OCI-M1 (cell line): ENCODE measurements at places on chromosomes 6 and 20.

DNA sequence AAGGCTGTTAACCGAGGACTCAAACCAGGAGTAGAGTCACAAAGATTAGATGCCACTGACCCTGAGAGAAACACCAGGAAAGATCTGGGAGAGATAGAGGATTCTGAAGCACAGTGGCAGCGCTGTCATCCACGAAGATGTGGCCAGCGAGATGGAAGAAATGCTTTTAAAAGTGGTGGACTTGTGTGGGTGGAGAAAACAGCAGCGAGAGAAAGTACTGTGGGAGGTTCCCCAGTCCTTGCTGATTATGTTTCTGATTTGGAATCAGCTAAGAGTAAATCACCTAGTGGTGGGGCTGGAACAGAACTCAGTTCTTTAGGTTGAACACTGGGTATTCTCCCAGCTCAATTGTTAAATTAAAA, 435 bp upstream of the ZNF322 start:
- peak; percentile 76 for DNase-seq

- no peak for DNase-seq
Observed at GRCh38 chr6:84137051-84137375, 90.4 kb downstream of the CEP162 start.

GRCh38 chr20:17958373-17959256, 10.0 kb downstream of the SNX5 start:
- DNase-seq = peak; percentile 95

GRCh38 chr20:10718661-10719060, 44.9 kb upstream of the JAG1 start:
- DNase-seq = no peak

DNA sequence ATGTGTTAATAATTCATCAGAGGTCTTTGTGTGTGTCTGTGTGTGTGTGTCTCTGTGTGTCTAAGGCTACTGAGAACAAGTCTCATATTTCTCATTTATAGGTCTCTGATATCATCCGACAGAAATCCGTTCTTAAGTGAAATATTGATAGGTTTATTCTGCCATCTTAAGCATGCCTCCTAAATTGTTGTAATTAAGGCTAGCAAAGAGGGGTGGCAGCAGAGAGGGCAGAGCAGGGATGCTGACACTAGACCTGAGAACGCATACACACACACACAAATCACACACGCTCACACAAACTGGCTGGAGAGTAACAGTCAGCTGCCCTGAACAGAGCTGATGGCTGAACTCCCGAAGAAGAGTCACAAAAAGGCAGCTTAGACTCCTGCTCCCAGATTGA, 84.9 kb upstream of the LRFN2 start:
- DNase-seq = no peak

DNA sequence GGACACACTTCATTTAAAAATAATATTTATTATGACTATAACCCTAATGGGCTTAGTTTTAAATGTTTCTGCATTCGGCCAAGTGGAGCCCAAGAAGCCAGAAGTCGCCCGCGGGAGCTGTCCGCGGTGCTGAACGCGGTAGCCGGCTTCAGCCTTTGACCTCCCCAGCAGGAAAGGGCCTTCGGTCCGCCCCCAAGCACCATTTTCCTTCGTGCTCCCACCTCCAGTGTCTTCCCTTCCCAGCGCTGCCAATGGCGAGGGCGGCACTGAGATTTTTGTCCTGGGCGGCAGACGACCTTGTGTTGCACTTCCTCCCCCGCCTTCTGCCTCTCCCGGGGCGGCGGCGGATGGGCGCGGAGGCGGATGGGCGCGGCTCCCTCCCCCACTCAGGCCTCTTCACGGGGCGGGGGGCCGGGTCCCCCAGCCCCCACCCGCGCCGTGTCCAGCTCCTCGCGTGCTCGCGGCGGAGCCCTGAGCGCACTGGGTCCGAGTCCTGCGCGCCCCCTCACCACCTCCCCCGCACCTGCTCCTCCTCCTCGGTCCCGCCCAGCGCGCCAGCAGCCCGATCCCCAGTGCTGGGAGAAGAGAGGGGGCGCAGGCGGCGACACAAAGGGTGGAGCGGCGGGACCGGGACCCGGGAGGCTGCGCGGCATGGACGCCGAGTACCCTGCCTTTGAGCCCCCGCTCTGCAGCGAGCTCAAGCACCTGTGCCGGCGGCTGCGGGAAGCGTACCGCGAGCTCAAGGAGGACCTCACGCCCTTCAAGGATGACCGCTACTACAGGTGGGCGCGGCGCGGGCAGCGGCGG, 23.6 kb upstream of the TMEM181 start:
- peak; percentile 74 for DNase-seq

GRCh38 chr6:42808492-42809483, 26.9 kb downstream of the BICRAL start:
- DNase-seq = no peak

GRCh38 chr6:28648035-28648877, 122.6 kb downstream of the GPX5 start:
- DNase-seq = peak; percentile 97

GRCh38 chr6:169722362-169723199, 1.7 kb downstream of the PHF10 start:
- peak; percentile 78 for DNase-seq

DNA sequence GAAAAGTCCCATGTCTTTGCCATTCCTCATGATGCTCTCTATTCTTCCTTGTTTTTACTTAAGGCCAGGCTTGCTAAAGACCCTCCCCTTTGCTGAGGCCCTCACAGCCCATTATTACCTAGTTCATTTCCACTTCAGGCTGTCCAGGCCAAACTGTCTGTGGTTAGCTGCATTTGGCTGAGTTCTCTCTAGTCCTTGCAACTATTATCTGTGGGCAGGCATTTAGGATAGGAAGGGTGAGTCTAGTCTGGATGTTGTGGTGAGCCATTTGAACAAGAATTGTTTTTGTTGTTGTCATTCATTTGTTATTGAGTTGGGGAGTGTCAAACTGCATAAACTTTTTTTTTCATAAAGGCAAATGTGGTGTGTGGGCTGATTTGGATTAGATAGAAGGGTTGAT, 182.4 kb downstream of the CD109 start:
- no peak for DNase-seq

GRCh38 chr6:116461331-116461931, at the start of gene CALHM6:
CALHM6 (plus strand) TSS chr6:116461375; CDS start chr6:116461930, 555 bp downstream.
- DNase-seq = peak; percentile 54

- DNase-seq = no peak
Observed at GRCh38 chr6:104589940-104590339, 269.8 kb downstream of the HACE1 start.

DNA sequence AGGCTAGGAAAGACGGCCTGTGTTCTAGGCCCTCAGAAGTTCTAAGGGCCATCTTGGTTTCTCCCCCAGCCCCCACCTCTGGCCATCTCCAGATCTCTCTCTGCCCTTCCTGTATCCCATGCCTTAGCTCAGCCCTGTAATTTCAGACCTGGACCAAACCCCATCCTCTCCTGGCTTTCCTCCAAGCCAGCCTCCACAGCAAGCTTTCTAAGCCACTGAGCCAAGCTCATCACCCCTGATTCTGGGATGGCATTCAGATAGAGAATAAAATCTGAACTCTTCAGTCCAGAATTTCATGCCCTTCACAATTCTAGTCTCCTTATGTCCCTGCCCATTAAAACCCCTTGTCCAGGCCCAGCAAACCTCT, 18.9 kb upstream of the CCM2L start:
- no peak for DNase-seq

DNA sequence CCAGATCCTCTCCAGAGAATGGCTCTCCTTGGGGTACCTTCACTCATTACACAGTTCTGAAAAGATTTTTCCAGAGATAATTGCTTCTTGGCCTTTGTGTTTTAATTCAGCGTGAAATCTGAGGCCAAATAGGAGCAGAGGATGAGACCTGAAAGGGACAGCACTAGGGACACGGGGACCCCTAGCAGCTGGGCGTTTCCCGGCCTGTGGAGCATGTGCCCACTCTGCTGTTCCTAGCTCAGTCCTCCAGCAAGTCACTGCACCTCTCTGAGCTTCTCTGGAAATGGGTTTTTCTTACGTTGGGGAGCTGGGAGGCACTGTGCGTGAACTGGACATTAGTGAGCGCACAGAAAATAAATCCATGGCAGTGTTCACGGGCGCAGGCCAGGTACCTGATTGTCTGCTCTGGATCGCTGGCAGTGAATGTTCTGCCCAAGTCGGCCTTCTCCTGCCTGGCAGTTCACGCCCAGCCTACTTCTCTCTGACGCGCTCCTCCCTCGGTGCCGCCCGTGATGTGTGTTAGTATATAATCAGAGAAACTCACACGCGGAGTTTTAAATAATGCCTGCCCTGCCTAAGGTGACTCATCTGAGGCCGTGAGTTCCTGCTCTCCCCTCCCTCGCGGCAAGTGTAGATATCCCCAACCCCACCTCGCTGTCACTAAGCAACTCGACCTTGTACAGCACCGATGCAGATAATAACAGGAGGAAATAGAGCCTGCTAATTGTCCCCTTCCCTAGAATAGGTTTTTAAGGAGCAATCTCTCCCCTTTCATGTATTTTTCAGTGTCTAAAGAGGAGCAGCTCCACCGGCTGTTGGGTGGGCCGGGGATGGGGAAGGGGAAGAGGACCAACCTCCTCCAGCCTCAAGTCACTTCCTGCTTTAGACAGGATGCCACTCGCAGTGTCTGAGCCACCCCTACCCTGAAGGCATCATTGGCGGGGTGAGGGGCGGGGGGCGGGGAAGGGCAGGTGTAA, 2.7 kb upstream of the TUBB2A start:
- DNase-seq = peak; percentile 54

- no peak for DNase-seq
Observed at GRCh38 chr20:19284400-19285178, 72.1 kb downstream of the SLC24A3 start.

- DNase-seq = no peak
Observed at GRCh38 chr20:1310506-1311190, 18.3 kb downstream of the SDCBP2 start.

DNA sequence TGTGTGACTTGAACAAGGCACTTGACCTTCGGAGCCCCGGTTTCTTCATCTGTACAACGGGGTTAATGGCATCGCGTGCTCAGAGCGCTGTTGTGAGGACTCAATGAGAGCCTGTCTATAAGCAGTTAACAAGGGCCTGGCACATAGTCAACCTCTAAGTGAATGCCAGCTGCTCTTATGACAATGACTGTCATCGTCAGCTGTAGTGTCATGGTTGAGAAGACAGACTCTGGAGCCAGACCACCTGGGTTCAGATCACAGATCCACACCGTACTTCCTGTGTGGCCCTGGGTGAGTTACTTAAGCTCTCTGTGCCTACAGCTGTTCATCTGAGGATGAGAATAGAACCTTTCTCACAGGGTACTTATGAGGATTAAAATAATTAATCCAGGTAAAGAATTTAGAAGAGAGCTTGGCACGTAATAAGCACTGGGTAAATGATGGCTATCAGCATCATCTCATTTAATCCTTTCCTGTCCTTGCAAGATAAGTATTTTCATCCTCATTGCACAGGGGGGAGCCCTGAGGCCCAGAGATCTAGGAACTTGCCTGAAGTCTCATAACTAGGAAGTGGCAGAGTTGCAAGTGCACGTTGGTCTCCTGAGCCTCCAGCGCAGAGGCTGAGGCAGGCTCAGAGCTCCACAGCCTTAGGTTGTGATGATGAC, 105.3 kb downstream of the EYA2 start:
- no peak for DNase-seq

GRCh38 chr6:38264605-38265004, 375.1 kb downstream of the BTBD9 start:
- DNase-seq = no peak

- no peak for DNase-seq
Observed at GRCh38 chr20:34956751-34957472, 1.2 kb downstream of the MYH7B start.

DNA sequence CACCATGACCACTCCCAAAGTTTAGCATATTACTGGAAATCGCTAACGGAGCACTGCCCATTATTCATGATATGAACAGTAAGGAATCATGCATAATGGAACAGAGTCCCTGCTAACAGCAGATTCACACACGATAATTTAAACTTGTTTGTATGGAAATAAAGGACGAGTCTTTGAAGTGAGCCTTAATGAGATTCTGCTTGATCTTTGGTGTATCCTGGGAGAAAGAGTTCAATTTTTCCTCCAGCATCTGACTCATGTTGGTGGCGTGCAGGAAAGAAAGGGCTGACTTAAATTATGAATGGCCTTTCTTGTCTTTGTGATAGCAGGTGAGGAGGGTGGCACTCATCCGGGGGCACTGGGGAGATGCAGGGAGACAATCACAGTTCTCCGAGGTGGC, 194.6 kb downstream of the ZNF217 start:
- no peak for DNase-seq

GRCh38 chr6:3281631-3282475, 23.1 kb downstream of the PSMG4 start:
- DNase-seq = peak; percentile 42
